ENCODE measurements at places on chromosomes 1 and 21.

GRCh38 chr1:117565076-117565556 lies 40.7 kb upstream of the TENT5C start:
- DNase-seq, result no peak

DNA sequence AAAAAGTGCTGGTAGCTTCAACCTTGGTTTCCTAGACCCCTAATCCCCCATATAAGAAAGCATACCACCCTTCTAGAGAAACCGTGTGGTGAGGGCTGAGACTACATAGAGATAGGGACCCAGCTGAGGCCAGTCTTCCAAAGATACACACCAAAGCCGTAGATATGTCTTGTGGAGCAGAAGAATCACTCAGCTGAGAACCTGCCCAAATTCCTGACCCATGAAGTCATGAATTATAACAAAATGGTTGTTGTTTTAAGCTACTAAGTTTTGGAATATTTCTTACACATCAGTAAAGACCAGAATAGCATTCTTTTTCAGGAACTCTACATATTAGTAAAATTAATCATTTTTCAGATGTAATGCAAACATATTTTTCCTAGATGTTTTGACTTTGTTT lies 3.3 kb upstream of the SNRPE start:
- no peak for DNase-seq

DNA sequence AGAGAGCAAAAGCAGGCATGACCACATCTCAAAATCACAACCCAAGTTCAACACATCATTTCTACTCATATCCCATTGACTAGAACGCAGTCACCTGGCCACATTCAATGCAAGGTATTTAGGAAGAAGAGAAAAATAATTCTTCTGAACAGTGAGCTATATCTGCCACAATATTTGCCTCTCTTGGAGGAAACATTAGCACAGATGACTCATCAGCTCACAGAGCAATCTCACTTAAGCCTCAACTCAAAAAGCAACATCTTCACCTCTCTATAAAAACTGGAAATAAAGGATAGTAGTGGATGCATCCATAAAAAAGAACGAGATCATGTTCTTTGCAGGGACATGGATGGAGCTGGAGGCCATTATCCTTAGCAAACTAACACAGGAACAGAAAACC lies 143.9 kb upstream of the FMN2 start:
- DNase-seq, result no peak

DNA sequence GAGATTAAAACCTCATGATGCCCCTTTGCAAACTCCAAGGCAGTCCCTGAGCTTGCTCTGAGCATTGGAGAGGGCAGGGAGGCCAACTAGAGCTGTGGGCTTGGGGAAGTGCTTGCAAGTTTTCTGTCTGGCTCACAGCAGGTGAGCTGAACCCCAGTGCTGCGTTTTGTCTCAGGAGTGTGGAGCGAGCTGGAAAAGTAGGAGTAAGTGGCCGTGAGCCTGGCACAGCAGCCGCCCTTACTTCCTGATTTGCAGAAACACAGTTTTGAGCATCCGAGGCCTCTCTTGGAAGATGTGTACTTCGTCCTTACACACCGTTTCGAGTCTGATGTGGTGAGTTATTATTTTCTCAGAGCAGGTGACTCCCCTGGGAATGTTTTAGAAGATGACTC lies 221.2 kb upstream of the C1orf174 start:
- DNase-seq, result no peak

DNA sequence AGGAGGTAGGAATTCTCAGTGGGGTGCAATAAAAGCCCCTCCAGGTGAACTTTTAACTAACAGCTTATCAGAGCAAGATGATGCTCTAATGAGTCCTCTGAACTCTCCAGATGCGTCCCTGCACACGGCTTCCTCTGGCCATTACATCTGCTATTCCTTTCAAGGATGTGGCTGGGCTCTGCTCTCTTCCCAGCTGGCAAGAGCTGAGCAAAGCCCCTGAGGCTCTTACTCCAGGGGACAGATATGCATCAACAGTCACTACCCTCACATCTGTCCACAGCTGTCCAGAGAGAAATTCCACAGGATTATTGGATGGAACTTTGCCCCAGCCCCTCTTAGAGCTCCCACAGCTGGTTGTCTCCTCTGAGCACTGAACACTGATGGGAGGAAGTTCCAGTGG lies 267.8 kb downstream of the C1orf94 start:
- DNase-seq, result no peak

DNA sequence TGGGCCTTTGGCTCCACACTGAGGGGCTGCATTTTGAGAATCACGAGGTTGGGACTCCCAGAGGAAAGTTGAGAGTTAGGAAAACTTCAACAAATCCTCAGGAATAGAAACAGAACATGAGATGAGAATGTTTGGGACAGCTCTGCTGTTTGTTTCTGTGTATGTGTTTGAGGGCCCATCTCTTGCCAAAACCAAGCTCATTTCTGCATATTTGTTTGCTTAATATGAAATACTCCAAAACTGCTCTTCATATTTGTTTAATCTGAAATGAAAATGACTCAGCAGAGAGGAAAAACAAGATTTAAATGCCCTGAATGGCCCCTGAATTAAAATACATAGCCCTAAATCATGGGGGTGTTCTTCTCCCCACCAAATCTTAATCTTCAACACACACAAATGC lies 78.1 kb downstream of the DDR2 start:
- no peak for DNase-seq

DNA sequence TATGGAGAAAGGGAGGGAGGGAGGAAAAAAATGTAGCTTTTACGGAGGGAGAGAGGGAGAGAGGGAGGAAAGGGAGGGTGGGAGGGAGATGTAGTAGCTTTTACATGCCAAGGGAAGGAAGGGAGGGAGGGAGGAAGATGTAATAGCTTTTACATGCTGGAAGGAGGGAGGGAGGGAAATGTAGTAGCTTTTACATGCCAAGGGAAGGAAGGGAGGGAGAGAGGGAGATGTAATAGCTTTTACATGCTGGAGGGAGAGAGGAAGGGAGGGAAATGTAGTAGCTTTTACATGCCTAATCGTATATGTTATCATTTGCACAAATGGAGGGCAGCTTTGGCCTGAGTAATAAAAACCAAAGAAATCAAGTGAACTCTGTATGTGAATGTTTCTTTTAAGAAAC lies 35.6 kb downstream of the EEIG2 start:
- no peak for DNase-seq

DNA sequence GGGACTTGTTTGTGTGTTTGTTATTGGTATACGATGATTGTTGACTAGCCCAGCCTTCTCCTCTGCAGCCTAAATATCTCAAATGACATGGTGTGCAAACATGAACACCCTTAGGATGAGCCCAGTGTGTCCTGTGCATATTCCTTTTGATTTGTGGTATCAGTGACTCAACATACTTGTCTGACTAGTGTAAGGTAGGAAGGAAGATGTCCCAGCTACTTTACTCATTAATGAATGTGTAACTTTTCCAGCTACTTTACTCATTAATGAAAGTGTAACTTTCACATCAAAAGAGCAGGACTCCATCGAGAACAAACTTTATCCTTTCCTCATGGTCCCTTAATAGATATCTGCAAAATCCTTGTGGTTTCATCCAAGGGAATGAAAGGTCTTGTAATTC lies 2.7 kb upstream of the ZNF692 start:
- no peak for DNase-seq

DNA sequence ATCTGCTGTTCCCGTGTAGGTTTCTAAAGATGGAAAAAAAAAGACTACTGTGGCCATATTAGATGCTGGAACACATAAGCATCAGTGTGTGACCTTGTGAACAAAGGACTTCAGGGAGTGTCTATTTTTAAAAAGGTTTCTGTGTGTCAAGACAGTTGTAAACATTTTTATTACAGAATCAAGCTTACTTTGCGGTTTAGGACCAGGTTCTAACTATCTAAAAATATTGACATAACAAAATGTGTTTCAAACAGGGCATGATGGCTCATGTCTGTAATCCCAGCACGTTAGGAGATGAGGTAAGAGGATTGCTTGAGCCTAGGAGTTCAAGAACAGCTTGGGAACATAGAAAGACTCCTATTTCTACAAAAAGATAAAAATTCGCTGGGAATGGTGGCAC lies 7.1 kb upstream of the DDI2 start:
- no peak for DNase-seq

DNA sequence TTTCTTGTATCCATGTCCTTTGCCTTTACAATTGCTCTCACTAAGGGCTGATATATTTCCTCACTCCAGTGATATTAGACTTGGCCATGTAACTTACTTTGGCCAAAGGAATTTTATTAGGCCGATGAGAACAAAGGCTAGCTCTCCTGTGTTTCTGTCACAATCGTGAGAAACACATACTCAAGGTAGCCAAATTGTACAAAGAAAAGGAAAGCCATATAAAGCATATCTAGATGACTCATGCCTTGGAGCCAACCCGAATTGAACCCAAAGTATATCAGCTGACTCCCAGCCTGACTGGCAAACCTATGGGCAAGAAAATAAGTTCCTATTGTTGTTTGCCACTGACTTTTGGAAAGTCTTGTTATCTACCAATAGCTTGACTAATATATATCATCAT lies 371.7 kb upstream of the LRRC7 start:
- no peak for DNase-seq

GRCh38 chr1:225853441-225853840 lies 28.7 kb downstream of the TMEM63A start:
- no peak for DNase-seq

DNA sequence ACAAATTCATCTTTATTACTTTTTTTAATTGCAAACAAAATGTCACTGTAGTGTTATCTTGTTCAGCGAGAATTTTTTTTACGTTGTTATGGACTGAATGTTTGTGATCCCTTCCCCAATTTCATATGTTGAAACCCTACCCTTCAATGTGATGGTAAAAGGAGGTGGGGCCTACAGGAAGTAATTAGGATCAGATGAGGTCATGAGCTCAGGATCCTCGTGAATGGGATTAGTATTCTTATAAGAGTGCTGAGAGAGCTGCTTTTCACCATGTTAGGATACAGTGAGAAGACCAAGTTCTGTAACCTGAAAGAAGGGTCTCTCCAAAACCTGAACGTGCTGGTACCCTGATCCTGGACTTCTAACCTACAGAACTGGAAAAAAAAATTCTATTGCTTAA lies 646.0 kb upstream of the TMPRSS15 start:
- no peak for DNase-seq
